SK-N-SH treated with all-trans-retinoic acid at 6 μM for 48 hours (cell line): ENCODE measurements at places on chromosomes 16 and 17.

DNA sequence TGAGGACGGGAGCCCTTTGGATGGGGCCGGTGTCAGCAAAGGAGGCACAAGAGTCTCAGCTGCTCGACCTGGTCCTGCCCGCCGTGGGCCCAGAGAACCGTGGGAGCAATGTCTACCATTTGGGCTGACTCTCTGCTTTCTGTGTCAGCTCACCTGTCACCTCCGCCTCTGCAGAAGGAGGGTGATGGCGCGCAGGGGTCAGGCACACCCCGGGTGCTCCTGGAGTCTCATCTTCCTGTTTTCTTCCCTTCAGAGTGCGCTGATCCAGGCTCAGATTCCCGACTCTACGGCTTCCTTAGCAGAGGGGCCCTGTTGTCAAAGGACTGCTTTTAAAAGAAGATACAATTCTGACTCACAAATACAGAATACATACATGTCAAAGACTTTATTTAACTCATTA, 167.1 kb downstream of the BANP start:
- no peak for ATAC-seq

GRCh38 chr16:1285669-1286512, 23.5 kb upstream of the UBE2I start:
- ATAC-seq = no peak

DNA sequence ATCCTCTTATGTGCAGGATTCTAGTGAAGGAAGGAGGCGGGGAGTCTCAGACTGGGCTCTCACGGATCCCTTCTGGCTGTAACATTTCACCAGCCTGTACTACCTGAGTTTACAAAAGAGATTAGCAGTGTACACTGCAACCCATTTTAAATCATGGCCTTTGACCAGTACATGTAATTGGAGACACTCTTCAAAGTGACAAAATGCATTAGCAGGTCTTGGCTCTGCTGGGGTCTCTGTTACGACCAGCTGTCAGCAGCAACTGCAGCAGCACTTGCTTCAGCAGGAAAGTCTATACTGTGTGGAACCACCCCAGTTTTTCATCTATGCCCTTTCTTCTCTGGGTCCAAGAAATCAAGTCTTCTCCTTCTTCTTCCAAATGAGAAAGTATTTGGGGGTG, 322.8 kb upstream of the ASIC2 start:
- ATAC-seq = no peak

- no peak; the same call in 2 of the 3 replicates for ATAC-seq
These were observed 9.4 kb downstream of the HBQ1 start for GRCh38 chr16:189604-190186.

DNA sequence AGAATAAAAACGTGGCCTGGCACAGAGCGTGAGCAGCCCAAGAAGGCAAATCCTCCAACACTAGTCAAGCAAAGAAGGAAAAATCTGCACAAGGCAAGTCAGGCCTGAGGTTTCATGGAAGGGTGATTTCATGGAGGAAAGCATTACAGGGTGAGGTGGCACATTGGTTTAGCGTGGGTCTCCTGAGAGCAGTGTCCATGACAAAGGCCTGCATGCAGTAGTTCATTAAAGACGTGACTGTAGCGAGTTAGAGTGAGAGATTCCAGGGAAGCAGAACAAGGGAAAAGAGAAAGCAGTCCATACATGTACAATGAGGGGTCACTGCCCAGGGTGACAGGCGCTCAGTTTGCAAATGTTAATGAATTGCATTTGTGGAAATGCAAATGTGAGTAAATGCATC, 285.0 kb upstream of the ERCC4 start:
- ATAC-seq = no peak

DNA sequence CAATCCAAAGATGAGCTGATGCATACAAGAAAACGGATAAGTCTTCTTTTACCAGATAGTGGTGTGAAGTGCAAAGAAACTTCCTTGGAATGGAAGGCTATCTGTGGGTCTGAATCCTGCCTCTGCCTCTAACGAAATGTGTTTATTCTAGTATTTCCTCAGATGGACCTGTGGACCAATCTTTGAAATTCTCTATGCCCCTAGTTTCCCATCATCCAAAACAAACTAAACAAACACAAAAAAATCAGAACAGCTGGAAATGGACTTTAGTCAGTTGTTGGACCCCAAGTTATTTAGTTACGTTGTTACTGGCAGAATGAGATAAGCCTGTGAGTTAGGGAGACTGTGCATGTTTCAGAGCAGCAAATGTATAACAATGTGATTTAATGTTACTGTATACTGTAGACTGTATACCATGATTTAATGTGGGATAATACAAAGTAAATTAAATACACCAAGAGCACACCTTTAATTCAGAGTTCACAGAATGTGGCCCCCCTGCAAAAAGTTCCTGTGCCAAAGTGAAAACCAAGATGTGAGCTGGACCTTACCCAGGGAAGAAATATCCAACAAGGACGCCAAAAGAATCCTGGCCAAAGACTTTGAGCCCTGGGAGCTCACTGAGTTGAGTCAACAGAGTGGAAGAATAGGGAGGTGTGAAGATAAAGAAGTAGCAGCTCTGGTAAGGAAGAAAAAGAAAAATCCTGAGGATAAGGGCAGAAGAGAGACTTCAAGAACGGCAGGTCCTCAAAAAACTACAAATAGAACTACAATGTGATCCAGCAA, 255.2 kb downstream of the CNTNAP4 start:
- no peak for ATAC-seq

DNA sequence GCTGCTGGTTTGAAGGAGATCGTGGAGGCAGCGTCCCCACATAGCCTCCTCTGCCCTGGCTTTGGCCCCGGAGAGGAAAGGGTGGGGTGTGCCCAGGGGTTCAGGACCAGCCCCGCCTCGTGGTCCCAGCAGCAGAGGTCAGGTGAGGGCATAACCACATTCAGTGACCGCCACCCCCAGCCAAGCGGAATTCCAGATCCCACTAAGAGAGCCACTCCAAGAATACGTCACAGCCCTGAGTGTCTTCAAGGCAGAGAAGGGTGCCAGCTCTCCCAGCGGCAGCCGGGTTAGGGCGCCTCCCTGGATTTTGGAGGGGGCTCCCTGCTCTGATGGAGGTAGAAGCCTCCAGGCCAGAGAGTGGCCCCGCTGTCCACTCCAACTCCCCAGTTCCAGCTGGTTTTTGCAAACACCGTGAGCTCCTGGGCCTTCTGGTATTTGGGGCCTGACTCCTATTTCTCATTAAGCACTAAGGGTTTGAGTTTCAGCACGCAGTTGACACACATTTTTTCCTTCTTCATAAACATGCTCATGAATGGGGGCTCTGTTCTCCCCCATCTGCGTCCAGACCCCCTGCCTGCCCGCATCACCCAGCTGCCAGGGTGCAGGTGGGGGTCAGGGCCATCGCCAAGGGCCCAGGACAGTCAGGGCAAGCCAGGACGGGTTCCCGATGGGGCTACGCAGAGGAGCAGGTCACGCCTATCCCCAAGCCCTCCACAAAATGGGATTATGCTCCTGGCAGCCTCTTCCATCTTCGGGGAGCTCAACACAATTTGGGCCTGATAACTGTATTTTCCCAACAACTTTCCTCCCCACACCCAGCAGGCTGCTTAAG, 98.4 kb upstream of the PLCG2 start:
- ATAC-seq = no peak

DNA sequence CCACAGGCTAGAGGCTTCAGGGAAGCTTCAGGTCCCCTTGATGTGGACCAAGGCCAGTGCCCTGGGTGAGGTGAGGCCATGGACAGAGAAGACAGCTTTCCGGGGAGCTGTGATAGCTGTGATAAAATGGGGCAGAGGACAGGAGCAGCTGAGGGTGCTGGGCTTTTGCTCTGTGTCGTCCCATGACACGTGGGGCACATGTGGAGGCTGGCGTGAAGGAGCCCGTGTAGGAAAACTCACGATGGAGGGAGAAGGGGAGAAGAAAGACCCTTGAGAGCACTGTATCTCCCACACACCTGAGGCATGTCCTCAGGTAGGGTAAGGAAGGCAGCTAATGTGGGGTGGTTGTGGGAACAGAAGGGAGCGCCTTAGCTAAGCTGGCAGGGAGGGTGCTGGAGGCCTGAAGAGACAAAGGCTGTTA, 21.3 kb downstream of the B9D1 start:
- ATAC-seq = no peak

- no peak for ATAC-seq
These were observed 55.4 kb upstream of the SLC25A19 start for GRCh38 chr17:75344666-75345065.

GRCh38 chr16:5225931-5226655, 128.5 kb upstream of the EEF2KMT start:
- ATAC-seq = no peak

- peak; percentile 67 for ATAC-seq
These were observed 5.1 kb downstream of the KRT13 start for GRCh38 chr17:41500131-41500911.

- no peak for ATAC-seq
These were observed 24.4 kb downstream of the SRL start for GRCh38 chr16:4217204-4218131.

DNA sequence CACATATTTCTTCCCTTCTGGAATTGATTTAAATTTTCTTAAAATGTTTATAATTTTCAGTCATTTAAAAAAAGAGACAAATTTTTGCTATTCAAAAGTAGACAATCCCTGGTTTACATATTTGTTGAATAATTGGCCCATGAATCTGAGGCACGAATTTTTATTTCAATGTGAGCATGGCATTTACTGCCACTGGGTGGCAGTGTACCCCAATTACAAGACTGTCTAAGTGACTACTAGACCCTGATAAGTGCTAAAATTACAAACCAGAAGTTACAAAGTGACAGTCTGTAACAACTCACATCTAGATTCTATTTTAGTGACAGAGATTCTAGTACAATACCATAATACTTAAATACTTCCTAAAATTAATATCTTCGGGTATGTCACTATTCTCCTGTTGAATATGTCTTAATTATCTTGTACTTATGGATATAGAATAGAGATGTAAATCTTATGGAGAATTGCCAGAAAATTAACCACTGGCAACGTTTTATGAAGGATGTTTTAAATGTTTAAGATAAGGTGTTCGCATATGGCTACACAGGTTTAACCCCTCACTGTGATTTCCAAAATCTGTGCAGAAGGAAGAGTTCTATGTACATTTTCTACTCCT, 235.8 kb downstream of the MAP2K4 start:
- ATAC-seq = peak; percentile 72

GRCh38 chr17:48489781-48490180, 41.0 kb downstream of the HOXB1 start:
- ATAC-seq = no peak

GRCh38 chr16:4209666-4210065, 32.2 kb downstream of the SRL start:
- ATAC-seq = no peak

DNA sequence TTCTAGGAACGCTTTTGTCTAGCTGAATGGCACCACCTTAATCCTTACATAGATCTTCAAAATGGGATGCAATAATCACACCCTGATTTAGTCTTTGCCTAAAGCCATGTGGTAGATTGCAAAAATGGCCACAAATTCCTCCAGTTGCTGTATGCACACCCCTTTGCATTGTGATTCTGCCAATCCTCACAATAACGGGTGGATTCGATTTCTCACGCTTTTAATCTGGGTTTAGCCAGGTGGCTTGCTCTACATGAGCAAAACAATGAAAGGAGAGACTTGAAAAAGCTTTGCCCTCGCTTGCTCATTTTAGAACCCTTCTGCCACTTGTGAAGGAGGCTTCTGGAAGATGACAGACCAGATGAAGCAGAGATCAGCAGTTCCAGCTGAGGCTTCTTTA, 50.3 kb upstream of the B4GALNT2 start:
- ATAC-seq = no peak
